ENCODE measurements at places on chromosomes 6 and 20.

GRCh38 chr20:45174434-45175364 lies at the start of gene PI3:
Gene PI3 (plus strand): TSS chr20:45174902. CDS start chr20:45174923, 21 bp downstream.
- no peak for DNase-seq

- DNase-seq, result no peak
Measured at GRCh38 chr6:96724641-96725040, 112.6 kb downstream of the GPR63 start.

- DNase-seq, result no peak
Measured at GRCh38 chr6:86686496-86686895, 250.8 kb upstream of the HTR1E start.

- DNase-seq, result no peak
Measured at GRCh38 chr20:19256085-19256484, 43.6 kb downstream of the SLC24A3 start.

GRCh38 chr6:155272353-155273232 lies 8.8 kb downstream of the CLDN20 start:
- DNase-seq, result no peak

DNA sequence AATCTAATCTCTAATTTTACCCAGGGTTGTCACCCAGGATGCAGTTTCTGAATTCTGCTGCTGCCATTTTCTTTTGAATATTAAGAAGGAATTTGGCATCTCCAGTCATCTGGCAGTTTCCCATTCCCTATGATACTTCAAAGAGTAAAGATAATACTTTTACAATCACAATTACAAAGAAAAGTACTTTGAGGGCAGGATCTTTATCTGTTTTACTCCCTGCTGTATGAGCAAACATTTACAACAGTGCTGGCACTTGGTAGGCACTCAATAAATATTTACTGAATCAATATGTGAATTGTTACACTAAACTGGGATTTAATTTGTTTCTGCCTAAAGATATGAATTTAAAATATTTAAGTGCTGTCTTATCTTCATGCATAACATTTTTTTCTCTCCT lies 224.9 kb downstream of the EPHA7 start:
- no peak for DNase-seq

DNA sequence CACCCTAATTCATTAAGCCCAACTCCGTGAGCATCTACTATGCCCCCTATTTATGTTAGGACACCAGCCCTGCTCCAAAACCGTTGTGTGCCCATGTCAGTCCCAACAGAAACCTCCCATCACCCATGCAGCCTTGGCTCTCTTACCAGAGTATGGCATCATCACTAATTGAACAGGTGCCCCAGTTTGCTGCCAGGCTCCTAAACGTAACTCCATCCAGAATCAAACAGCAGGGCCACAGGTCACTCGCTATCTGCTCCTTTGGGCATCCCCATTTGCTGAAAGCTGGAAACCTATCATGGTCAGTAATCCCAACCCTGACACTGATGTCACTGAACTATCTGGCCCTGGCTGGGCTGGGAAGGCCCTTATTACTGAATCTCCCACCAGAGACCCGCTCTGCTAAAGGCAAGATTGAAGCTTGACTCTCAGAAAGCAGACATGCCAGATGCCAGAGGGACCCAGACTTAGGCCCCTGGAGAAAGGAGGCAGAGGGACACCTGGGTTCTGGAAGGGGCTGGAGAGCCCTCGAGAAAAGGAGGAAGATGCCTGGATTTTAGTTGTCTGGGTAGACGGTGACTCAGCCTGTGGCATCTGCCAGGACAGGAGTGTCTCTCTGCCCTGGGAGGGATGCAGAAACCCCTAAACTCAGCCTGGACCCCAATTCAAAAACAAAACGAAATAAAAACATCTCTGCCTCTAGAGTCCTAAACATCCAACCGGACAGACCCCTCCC lies 14.0 kb downstream of the MUCL3 start:
- no peak for DNase-seq

GRCh38 chr6:146526192-146526591 lies 17.4 kb upstream of the RAB32 start:
- no peak for DNase-seq
